NCI-H1436 (cell line): ENCODE measurements at places on chromosomes 1 and 21.

DNA sequence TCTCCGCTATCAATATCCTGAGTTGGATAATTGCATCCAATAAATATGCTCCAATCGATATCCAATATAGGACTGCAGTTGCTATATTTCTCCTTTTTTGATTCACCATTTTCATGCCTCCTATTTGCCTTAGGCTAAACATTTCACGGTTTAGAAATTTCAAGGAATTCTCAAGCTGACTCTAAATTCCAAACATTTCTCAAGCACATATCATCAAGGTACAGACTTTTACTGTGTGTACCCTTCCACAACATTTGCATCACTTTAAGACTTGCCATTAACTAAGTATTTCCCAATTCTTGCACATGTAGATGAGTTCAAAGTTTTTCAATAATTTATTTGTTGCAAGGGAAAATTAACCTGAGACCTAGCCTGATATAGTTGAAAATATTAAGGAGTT is 795.2 kb upstream of the TMPRSS15 start:
- DNase-seq = no peak

GRCh38 chr1:31036749-31037500 is 28.6 kb downstream of the PUM1 start:
- DNase-seq = no peak

DNA sequence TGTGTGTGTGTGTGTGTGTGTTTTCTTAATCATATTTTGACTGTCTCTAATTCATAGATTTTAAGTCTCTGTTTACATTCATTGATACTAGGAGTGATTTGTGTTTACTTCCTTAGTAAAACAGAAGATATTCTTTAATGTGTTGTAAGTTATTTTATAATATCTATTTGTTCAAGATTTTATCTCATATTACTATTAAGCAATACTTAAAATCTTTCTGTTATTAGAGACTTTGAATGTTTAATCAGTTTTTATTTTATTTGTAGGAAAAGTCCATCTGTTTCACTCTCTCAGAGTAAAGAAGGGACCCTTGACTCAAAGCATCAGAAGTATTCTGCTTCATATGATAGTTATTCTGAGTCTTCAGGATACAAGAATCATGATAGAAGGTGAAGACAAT is 89.2 kb downstream of the CEP350 start:
- DNase-seq = no peak

GRCh38 chr1:30971496-30971895 is 62.9 kb upstream of the SDC3 start:
- no peak for DNase-seq

- no peak for DNase-seq
Measured at GRCh38 chr21:42308914-42309752, 6.1 kb downstream of the TFF3 start.

DNA sequence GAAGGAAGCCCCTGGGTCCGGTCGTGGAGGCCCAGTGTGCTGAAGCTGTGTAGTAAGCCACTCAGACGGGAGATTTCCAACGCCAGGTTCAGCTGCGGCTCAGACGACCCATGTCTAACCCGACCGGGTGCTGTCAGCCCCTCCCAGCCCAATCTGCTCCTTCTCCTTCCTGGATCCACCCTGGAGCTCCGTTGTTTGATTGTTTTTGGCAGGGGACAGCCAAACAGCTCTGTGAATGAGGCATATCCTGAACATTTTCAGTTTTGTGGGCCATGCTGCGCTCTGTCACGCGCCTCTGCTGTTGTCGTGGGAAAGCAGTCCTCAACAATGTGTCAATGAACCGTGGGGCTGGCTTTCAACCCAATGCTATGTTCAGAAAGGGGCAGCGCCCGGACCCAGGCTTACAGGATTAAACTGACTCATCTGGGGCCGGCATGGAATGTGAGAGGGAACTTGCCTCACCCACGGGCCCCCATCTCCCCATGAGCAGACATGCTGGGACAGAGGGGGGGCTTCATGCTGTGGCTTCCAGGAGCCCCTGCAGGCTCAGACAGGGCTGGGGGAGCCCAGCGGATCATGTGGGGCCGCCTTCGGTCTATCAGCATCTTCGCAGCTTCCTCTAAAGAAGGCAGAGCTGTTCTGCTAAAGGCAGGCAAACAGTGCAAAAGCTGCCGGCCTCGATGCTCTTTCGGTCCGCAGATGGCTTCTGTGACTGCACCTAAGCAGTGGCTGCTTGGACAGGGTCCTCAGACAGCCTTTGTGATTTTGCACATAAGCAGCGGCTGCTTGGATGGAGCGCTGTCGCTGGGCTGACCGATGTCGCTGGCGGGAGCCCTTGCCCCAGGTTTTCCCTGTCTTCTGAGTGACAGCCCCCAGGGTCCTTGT is 101.7 kb downstream of the RIPK4 start:
- no peak for DNase-seq

- DNase-seq = no peak
Measured at GRCh38 chr1:209511169-209511568, 72.3 kb upstream of the CAMK1G start.
